ENCODE measurements at places on chromosomes 3 and 15.

GRCh38 chr3:60080648-60081047 lies 1030.8 kb upstream of the CFAP20DC start:
- no peak overlapping the region for H3K27ac ChIP-seq
- no peaks in the 10 kb centered on the region for H3K4me1 ChIP-seq
- H3K36me3 ChIP-seq = no peaks in the 10 kb centered on the region
- no peaks in the 10 kb centered on the region for H3K27me3 ChIP-seq
- no peak overlapping the region for H3K4me3 ChIP-seq

DNA sequence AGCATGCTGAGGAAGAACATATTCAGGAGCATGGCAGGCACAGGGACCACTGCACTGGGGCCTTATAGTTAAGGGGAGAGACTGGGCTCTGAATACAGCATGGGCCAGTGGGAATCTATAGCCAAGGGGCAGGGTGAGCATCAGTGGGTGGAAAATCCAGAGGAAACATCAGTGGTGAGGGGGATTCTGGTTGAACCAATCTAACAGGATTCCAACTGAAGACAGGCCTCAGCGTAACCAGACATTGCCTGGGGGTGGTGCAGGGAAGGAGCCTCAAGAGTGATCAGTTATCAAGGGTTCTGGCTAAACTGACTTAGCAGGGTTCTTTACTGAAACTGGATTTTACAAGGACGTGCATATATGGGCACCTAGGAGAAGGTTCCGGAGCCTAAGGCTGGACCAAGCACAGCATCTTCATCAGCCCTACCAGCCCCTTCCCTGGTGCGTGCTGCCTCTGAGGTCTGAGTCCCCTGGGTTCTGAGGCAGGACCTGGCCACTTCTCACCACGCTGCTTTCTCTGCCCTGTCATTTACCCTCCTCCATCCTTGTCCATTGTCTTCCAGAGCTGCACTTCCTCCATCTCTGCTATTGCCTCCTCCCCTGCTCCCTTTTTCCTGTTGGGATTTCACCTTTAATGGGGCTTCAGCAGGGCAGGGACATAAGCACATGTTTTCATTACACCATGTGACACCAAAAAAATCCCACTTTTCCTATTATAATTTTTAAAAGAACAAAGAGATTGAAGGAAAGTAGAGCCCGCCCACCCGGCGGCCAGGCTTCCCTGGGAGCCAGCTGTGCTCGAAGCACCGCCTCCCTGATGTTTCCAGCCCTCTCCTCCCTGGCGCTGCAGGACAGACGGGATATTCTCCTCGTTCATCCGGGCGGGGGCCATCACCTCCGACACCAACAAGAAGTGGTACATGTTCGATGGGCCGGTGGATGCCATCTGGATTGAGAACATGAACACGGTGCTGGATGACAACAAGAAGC lies 52.1 kb downstream of the DNAH1 start:
- no peak overlapping the region for H3K4me3 ChIP-seq
- no peak overlapping the region for H3K27ac ChIP-seq
- no peaks in the 10 kb centered on the region for H3K27me3 ChIP-seq
- H3K36me3 ChIP-seq = no peaks in the 10 kb centered on the region
- H3K4me1 ChIP-seq = no peaks in the 10 kb centered on the region
- DNase-seq = no peak

DNA sequence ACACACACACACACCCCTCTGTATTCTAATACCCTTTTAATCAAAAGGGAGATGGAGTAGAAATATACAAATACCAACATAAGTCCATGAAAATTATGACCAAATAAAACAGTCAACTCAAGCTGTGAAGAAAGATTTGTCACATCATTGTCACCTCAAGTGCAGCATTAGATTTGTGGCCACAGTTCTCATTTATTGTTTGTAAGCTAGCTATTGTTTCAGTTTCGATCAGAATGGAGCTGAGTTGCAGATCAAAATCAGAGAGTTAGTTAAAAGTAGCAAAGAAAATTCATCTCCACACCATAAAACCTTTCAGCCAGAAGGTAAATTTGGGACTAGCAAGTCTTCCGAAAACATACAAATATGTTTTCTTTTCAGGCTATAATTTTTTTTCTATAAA lies 267.7 kb upstream of the LMCD1 start:
- DNase-seq = no peak
- H3K36me3 ChIP-seq = no peaks in the 10 kb centered on the region
- no peaks in the 10 kb centered on the region for H3K27me3 ChIP-seq
- no peak overlapping the region for H3K27ac ChIP-seq
- H3K4me3 ChIP-seq = no peak overlapping the region

- H3K36me3 ChIP-seq = peaks cover 3% of the 10 kb centered on the region
- H3K27ac ChIP-seq = no peak overlapping the region
- no peaks in the 10 kb centered on the region for H3K27me3 ChIP-seq
- DNase-seq = no peak
- H3K4me1 ChIP-seq = no peaks in the 10 kb centered on the region
Measured at GRCh38 chr15:76954744-76955143, 23.2 kb downstream of the RCN2 start.

All from keratinocyte (primary cell).